ENCODE measurements at places on chromosomes 3 and 15.

DNA sequence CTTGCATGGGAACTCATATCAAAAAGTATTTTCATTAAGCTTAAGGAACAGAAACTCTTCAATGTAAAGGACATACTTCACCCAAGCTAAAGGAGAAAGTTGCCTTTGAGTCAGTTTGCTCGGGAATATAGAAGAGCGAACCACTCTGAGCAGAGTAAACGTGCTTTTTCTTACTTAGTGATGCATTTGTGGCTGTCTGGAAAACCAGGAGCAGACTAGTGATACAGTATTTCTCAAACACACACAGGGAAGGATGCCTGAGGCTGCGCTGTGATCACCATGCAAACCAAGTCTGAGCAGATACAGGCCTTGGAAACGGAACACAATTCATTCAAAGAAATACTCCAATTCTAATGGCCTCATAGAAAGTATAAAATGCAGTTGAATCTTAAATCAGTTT is 121.0 kb upstream of the CDIN1 start:
- DNase-seq, result no peak

- DNase-seq, result no peak
These were observed 6.8 kb upstream of the PKM start for GRCh38 chr15:72237853-72238224.

DNA sequence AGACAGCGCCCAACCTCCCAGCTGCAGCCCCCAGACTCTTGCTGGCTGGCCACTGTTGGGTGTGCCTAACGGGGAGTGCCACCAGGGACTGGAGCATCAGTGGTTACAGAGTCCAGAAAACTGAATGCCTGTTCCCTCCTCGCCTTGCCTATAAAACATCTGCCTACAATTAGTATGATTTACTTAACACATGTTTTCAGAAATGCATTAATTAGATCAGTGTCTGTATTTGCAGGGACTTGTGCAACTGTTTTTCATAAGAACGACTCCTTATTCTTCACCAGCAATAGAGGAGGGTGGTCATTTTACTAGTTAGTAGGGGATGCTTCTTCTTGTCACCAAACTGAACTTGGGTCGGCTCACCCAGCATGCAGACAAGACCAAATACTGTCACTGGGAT is 248.7 kb downstream of the GABRG3 start:
- no peak for DNase-seq

DNA sequence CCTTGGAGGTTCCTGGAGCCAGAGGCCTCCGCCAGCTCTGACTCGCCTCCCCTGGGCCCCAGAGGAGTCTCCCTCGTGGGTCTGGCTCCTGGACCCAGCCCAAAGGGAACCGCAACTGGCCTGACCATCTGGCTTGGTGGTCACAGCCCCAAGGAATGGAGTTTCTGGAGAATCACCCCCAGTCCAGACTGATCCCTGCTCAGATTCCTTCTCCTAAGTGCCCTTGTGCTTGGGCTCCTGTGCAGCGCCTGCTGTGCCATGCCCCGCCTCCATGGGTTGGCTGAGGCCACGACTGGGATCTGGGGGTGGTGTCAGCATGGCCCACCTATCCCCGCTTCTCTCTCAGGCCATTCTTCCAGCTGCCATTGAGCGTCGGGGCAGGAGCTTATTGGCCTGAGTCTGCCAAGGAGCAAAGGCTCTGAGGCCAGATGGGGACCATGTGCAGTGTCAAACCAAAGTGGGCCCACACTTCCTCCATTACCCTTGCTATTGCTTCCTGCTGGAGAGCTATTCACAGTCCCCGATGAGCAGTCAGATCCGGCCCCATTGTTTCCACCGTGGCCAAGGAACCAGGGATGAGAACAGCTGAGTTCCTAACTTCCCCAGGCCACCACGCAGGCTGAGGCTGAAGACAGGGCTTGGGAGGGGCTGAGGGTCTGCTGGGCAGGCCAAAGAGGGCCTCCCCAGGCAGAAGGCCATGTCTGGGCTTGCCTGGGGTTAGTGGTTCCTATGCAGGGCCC is 19.0 kb downstream of the CSPG4 start:
- DNase-seq, result no peak

- DNase-seq, result no peak
These were observed 54.0 kb downstream of the TSC22D2 start for GRCh38 chr3:150462108-150462507.

GRCh38 chr3:30311781-30312180 is 294.6 kb upstream of the TGFBR2 start:
- no peak for DNase-seq

GRCh38 chr3:59866076-59866475 is 816.3 kb upstream of the CFAP20DC start:
- no peak for DNase-seq

Data from NCI-H2081 treated with DMSO at 0.1 percent for 48 hours (cell line).